ENCODE measurements at places on chromosomes 6 and 20.

DNA sequence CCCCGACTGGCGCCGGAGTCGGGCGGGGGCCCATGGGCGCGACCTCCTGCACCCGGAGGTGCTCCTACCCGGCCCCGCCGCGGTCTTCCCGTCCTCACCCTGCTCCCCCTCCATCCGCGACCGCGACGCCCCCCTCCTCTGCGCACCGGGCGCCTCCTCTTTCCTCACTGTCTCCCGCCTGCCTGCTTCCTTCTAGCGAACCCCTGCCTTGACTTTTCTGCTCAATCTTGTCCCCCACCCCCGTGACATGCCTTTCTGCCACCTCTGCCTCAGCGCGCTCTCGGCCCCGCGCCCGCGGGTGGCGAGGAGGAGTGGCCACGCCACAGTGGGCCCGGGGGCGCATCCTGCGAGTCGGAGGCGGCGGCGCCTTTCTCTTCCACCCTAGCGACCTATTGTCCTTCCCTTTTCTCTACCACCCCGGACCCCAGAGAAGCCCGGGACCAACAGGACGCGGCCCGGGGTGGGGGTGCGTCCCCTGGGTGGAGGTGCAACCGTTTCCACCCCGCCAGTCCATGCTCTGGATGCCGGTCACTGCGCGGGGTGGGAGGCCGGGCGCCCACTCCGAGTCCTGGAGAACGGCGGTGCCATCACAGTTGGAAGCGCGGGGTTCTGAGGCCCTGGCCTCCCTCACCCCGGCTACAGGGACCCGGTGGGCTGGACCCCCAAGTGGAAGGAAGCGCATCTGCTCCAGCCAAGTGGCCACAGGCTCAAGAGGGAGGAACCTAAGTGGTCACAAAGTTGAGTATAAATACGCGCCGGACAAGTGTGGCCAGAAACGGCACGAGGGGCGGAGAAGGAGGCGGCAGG lies 2.0 kb downstream of the PDE10A start:
- DNase-seq = no peak

- DNase-seq = no peak
Measured at GRCh38 chr6:159357211-159357915, 188.2 kb downstream of the FNDC1 start.

DNA sequence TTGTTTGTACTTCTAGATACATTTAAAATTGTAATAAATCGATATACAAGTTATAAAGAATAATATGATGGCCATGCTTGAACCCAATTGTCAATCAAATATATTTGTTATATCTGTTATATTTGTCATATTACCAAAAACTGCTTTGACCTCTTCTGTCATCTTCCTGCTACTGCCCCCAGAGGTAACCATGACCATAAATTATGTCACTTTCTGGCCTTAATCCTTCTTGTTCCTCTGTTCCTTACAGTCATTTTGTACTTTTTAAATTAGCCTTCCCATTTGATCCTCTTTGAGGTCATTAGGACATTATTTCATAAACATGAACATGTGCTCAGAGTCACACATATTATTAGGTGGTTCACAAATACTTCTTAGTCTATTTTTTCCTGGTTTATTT lies 124.7 kb downstream of the HFE start:
- DNase-seq = no peak

DNA sequence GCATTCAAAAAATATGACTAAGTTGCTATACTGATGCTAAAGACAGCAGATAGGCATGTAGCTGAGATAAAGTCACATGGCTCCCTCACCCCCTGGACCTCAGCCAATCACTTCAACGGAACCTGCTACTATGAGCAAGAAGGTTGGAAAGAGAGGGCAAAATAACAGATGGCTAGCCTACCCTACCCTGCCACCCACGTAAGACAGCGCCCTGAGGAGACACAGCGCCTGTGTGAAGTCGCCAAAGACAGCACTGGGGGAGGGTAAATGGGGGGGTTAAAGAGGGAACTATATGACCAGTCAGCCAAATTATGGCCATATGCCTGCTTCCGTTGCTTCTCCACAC lies 163.2 kb downstream of the RALGAPA2 start:
- DNase-seq = no peak

GRCh38 chr6:34236131-34236442 lies 586 bp upstream of the HMGA1 start:
- DNase-seq = no peak

DNA sequence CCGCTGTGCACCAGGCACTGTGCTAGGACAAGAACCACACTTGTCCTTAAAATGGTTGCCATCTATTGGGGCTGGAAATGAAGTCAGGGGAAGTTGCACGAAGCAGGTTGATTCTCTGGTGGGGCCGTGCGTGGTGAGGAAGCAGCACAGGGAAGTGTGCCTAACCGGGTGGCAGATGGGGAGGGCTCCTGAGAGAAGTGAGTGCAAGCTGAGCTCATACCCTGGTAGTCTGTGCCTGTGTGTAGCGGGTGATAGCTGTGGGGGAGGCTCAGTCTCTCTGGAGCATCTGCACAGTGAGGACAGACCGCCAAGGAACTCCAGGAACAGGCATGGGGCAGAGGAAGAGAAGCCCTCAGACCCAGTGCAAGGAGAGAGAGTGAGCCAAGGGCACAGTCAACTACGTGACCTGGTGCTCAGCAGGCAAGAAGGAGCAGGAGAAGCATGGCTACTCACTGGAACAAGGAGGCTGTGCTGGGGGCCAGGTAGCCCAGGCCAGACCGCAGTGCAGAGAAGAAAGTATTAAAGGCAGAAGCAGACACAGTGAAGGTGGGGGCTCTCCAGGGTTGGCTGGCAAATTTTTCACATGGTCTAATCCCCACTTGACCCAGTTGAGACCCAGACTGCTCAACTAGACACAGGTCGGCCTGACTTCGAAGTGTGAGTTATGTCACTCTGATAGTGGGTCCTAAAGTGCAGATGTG lies 155.0 kb downstream of the CDH26 start:
- no peak for DNase-seq

DNA sequence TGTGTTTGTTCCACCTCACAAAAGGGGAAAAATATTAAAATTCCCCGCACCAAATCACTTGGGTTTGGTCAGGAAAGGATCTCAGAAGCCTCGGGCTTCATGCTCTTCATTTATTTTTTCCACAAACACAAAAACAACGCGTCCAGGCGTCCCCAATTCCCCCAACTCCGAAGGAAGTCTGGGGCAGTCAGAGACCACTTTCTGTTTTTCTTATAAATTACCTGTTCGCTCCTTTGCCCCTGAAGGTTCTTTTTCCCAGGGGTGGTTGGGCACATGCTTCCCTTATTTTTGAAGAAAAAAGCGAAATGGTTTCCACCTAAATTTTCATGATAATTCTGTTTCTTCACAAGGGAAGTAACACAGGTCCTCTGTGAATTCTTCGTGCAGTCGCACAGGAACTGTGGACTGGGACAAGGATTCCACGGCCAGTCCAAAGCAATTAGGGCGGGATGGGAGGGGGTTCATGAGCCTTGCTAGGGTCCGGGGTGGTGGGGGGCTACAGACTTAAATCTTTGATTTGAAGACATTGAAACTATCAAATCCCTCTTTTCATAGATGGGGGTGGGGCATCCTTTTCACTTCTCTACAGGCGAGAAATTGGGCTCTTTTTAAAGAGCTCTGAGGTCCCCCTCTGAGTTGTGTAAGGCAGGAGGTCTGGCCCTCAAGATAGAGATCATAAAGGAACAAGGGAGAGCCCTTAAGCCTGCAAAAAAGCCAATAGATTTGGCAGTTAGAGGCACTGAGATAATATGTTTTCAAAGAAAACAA lies 30.5 kb upstream of the HFE start:
- DNase-seq = peak; percentile 30

All from DMS79 treated with DMSO at 0.1 percent for 48 hours (cell line).